Jurkat, Clone E6-1 (cell line): ENCODE measurements at places on chromosomes 3 and 15.

DNA sequence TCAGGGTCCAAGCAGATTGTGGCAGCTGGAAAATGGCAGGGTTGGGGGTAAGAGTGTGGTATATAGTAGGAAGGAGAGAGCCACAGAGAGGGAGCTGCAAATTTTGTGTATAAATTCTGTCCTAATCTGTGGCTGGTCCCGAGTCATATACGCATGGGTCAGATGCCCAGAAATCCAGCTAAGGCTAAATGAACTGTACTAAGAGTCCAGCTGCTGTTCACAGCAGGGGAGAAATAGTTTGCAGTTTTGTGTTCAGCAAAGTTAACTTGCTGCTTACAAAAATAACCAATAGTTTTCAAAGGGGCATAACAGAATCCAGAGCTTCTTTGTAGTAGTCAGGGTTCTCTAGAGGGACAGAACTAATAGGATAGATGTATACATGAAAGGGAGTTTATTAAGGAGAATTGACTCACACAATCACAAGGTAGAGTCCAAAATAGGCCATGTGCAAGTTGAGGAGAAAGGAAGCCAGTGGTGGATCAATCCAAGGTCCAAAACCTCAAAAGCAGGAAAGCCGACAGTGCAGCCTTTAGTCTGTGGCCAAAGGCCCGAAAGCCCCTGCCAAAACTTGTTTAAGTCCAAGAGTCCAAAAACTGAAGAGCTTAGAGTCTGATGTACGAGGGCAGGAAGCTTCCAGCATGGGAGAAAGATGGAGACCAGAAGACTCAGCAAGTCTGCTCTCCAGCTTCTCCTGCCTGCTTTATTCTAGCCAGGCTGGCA lies 146.1 kb upstream of the KBTBD8 start:
- no peak for DNase-seq

DNA sequence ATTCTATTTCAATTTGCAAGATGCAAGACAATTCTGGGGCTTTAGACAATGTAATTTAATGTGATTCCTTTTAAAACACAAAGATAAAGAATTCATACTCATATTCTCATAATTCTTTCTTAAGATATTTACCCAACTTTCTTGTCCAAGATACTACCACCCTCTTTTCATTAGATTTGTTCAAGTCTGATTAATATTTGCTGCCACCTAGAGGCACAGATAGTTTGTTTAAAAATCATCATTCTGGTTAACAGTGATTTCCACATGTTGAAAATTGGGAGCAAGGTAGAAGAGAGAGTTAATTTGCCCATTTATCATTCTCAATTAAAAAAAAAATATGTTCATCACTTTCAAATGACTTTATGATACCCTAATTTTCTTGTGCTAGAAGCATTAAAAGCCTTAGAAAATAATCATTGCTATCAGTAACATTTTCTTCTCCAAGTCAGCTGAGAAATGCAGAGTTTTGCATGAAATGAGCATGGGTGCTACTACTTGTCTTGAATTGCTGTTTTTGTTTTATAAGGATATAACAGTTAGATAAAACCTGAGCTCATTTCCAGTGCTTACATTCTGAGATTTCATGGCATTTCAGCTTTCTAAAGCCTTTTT lies 11.6 kb downstream of the TAMM41 start:
- no peak for DNase-seq

GRCh38 chr3:141181196-141181595 lies 50.4 kb upstream of the PXYLP1 start:
- no peak for DNase-seq

DNA sequence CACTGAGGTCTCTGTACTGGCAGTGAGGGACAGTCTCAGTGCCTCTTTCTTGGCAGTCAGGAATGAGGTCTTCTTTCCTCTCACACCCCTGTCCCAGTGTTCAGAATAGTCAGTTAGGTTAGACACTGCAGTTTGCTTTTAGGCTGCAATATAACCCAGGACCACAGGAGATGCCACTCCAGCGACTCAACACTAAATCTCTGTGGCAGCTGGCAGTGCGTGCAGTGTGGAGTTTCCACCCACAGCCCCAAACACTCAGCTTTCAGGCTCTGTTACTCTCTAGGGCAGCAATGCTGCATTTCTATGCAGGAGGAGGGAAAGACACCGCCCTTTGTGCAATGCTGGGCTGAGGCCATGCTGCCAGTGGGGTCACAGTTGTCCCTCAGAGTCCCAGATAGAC lies 150.2 kb upstream of the SUCLG2 start:
- no peak for DNase-seq

DNA sequence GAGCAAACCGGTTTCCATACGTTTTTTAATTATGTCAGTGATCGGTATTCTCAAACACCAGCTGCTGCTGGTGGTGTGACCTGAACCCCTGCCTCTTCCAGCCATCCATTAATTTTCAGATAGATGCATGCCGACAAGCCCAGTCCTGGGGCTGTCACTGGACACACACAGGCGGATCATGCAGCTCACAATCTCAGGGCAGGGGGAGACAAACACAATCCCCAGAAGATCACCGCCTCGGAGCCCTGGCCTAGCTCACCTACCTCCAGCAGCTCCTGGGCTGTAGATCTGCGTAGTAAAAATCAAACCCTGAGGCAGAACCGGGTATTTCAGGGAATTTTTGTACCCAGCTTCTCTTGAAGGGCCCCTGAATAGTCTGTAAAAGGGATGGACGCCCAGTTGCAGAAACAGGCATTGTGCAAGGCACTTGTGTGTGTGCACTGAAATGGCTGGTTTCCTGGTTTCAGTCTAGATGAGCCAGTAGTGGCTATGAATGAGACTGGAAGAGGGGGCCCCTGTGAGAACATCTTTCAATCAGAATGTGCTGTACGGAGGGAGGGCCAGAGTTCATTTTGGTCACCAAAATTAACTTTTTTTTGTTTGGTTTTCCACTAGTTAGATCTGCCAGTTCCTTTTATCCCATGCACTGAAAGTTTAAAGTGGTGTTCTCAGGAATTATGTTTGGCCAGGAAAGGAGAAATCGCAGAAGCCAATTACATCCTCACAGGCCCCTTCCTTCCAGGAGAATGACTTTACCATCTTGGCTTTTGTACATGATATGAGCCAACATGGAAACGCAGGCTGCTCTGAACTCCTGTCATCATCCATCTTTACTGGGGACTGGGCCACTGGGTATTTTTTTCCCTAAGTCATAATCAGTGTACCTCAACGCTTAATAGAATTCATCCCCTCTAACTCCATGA lies 55.0 kb upstream of the RPL32 start:
- DNase-seq = no peak

DNA sequence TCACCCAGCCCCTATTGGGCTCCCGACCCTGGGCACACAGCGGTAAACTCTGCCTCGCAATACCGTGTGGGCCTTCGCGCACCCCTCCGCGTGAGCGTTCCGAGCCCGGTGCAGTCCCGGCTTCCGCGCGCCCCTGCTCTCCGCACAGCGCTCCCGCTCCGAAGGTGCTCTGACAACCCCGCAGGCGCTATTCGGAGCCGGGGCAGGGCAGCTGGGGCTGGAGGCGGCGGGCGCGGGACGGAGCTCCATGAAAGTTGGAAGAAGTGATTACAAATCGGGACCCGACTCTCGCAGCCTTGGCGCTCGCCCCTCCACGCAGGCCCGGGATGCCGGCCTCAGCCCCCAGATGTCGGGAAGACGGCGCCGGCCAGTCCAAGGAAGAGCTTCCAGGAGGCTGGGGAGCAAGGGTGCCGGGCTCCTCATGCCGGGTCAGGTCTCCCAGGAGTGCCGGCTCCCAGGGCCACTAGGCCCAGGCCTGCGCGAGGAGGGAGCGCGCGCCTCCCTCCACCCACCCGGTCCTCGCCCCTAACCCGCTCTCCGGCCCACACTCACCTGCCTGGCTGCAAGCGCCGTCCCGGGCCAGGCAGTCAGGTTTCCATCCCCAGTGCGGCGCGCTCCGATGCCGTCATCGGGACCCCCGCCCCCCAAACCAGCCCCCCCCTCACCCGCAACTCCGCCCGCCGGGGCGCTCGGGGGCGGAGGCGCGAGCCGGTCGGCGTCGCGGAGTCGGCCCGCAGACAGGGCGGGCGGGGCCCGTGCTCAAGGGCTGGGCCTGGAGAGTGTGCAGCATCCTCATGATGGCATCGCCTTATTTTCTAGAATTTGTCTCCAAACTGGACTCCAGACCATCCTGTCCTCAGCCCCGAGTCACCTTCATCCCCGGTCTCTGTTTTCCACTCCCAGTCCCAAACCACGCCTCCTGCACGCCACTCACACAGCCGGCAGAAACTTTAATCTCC lies at the start of gene KIF7:
Gene KIF7, minus strand, starts transcription at position 621 of the 959 bp plus-strand sequence. CDS start 2,537 bp downstream, outside the sequence.
- peak; percentile 53 for DNase-seq

- DNase-seq = no peak
Measured at GRCh38 chr15:89888214-89888804, 5.5 kb downstream of the AP3S2 start.

GRCh38 chr3:18679238-18679637 lies 254.1 kb upstream of the SATB1 start:
- DNase-seq = no peak

GRCh38 chr3:16079519-16079918 lies 95.0 kb upstream of the GALNT15 start:
- DNase-seq = no peak

GRCh38 chr15:73700041-73700842 lies 16.1 kb downstream of the CD276 start:
- peak; percentile 64 for DNase-seq

- DNase-seq = no peak
Measured at GRCh38 chr3:194139071-194139813, 3.3 kb downstream of the HES1 start.

DNA sequence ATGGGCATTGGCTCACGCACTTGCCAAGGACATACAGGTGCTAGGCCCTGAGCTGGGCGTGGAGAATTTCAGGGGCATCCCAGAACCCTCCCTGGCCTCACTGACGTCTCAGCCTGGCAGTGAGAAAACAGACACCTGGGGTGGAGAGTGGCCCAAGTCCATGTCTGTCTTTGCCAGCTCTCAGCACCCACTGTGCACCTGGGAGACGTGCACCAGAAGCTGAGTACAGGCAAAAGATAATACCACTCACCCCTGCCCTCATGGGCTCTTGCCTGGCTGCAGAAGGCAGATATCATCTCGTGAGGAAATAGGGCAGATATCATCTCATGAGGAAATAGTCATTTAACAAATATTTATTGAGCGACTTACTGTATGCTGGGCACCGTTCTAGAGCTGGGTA lies 8.0 kb downstream of the LOXL1 start:
- DNase-seq = no peak

DNA sequence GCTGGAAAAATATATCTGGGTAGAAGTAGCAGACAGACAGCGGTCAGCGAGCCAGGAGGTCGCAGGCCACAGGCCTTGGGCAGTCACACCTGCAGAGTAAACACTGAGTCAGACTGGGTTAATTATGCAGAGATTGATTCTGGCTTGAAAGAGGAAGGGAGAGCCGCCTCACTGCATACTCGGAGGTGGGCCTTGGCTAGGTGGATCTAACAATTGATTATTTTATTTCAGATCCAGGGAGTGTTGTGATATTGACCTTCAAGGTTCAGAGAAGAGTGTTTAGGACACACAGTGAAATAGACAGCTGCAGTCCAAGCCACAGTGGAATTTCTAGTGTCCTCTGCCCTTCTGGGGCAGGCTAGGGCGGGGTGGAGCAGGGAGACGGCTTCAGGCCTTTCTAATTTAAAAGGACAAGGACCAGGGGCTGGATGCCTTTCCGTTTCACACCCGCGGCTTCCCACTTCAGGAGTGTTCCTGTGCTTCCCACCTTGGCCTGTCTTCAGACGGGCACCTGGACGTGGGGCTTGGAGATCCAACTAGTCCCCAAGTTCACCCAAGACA lies 237.3 kb downstream of the XXYLT1 start:
- no peak for DNase-seq

- DNase-seq = no peak
Measured at GRCh38 chr3:193270451-193270850, 29.4 kb downstream of the PLAAT1 start.

DNA sequence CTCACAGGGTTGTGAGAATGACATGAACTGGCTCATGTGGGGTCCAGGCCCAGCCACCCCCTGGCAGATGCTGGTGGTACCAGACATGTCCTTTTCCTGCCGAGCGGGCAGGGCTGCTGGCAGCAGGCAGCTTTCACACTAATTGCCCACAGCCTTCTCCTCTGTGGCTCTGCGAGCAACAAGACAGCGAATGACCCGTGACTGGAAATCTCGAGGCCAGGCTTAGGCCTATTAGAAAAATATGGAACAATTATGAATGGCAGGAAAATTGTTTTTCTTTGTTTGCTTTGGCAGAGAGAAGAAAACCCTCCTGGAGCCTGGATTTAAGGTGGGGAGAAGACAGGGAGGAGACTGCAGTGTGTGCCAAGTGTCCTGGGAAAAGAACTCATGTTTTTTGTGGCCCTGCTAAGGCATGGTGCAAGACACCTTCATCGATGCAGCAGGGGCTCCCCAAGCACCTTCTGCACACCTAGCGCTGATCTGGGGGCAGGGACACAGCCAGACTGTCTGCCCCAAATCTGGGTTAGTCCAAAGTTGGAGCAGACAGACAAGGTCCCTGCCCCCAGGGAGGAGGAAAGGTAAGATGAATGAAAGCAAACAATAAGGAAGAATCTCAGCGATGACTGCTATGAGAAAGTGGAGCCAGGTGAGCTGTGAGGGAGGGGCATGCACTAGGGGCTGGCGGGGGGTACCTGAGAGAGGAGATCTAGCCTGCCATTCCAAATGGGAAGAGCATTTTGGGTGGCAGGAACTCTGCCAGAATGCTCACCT lies 193.8 kb upstream of the TLE3 start:
- DNase-seq = no peak

DNA sequence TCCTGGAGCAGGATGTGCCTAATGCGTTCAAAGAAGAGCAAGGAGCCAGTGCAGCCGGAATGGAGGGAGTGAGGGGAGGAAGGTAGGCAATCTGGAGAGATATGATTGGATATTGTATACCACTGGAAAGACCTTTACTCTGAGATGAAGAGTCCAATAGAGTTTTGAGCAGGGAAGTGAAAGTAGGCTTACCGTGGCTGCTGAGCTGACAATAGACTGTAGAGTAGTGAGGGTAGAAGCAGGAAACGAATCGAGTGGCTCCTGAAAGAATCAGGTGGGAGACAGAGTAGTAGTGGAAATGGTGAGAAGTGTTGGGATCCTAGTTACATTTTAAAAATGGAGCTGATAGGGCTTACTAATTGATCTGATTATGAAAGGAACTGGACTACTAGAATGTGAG lies 51.8 kb upstream of the NUDT16 start:
- DNase-seq = no peak

- DNase-seq = no peak
Measured at GRCh38 chr15:98002866-98003265, 42.4 kb downstream of the ARRDC4 start.

- DNase-seq = no peak
Measured at GRCh38 chr3:9480265-9480664, 73.4 kb downstream of the LHFPL4 start.

GRCh38 chr3:73657186-73657585 lies 32.4 kb upstream of the PDZRN3 start:
- no peak for DNase-seq

DNA sequence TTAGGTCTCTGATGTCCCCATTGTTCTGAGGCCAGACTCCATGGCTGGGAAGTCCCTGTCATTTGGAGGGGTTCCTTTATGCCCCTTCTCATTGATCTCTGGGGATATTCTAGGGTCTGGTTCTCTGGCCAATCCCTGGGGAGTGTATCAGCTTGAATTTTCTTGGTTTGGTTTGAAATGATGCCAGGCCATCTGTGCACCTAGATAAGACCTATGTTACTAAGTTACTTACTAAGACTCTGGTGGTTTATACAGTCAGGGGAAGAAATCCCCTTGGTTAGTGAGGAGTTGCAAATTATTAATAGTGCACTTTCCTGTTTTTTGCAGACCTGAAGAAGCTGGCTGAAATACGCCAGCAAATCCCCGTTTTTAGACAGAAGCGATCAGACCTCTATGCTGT lies 20.3 kb downstream of the NIT2 start:
- no peak for DNase-seq

- DNase-seq = peak; percentile 85
Measured at GRCh38 chr3:127800508-127800907, 21.8 kb downstream of the MGLL start.

GRCh38 chr15:62564886-62565633 lies 400.0 kb upstream of the C2CD4B start:
- no peak for DNase-seq
